ENCODE measurements at places on chromosomes 6 and 20.

GRCh38 chr6:82247505-82248272 is at the start of gene IBTK:
Gene IBTK, minus strand, starts transcription at chr6:82247744. Its CDS starts 7,258 bp downstream, at chr6:82240486.
- peak; percentile 93 for DNase-seq

GRCh38 chr6:159700970-159701369 is 7.9 kb upstream of the SOD2 start:
- DNase-seq = no peak

DNA sequence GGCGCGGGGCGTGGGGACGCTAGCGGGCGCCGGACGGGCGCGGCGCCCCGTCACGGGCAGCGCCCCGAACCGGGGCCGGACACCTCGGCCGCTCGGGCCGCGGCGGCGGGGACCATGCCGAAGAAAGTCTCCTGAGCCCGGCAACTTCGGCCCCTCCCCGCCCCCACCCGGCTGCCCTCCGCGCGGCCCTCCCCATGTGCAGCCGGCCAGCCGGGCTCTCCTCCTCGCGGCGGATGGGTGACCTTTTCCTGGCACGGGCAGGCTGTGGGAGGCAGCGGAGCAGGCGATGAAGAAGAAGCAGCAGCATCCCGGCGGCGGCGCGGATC is 278 bp downstream of the UST start:
- DNase-seq = peak; percentile 54

- DNase-seq = no peak
Measured at GRCh38 chr6:127951172-127951917, 50.5 kb upstream of the THEMIS start.

DNA sequence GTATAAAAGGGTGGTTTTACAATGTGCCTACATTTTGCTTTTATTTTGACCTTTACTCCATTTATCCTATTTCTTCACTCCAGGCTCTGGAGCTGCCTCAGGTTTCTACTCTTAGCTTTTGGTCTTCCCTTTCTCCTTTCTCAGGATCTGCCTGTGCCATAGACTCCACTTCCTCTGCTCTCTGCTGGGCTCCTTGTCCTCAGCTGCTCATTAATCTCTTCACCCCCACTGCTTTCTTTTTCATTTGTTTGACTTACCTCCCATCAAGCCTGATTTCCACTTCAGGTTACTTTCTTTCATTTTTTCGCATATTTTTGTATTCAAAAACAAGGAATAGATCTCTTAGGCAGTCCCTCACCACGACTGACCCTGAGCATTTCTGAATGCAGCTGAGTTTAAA is 106.8 kb downstream of the COL19A1 start:
- DNase-seq = no peak

DNA sequence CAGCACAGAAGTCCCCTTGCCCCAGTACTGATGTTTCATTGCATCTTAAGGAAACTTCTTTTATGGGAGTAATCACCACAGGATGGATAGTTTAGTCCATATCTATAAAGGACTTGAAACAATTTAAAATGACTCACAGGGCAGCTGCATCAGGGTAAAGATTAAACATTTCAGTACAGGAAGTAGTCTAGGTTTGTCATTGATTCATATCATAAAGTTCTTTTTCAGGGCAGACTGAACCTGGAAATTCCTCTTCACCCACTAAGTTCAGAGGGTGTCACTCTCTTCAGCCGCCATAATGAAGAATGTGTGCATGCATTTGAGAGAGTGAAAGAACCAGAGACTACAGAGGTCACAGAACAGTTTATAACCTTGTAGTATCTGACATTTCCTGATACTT is 296.3 kb upstream of the JAG1 start:
- DNase-seq = no peak

DNA sequence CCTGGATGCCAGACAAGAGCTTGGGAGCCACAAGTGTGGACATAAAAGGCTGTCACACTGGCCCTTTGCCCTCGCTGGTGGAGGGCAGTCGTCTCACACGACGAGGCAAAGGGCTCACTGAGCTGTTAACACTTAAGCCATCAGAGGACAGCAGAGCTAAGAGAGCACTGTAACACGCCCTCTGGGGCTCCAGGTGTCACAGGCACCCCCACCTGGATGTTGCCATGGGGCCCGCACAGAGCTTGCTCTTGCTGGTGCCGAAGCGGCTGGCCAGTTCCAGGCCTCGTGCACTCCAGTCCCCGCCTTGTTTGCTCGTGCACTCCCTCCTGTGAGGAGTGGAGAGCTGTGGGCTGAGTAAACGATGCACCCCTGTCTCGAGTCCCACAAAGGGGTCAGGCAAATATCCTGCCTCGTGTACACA is 37.4 kb downstream of the SLC35D3 start:
- no peak for DNase-seq

DNA sequence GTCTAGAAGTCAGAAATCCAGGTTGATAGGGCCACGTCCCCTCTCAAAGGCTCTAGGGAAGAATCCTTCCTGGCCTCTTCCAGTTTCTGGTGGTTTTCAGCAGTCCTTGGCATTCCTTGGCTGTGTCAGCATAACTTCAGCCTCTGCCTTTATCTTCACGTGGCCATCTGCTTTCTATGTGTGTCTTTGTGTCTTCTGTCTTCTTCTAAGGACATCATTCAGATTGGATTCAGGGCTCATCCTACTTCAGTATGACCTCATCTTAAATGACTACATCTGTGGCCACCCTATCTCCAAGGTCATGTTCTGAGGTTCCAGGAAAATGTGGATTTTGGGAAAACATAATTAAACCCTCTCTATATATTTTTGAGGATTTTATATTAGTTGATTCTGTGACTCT is 23.0 kb downstream of the C6orf89 start:
- DNase-seq = no peak

DNA sequence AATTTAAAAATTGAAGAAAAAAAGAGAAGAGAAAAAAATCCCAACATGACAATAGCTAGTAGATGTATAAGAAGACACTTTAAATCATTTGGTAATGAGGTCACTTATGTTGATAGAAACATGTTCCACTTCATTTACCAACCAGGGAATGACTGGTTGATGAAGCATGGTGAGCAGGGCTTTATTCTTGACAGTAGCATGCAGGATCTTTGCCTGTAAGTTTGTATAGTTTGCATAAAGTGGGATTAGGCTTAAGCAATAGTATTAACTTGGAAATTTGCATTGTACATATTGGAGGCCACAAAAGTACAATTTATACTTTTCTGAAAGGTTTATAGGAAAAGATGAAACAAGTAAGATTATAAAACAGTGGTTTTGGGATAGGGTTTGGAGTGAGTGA is 67.0 kb downstream of the NOX3 start:
- no peak for DNase-seq

GRCh38 chr6:37994223-37994622 is 174.7 kb downstream of the ZFAND3 start:
- no peak for DNase-seq

DNA sequence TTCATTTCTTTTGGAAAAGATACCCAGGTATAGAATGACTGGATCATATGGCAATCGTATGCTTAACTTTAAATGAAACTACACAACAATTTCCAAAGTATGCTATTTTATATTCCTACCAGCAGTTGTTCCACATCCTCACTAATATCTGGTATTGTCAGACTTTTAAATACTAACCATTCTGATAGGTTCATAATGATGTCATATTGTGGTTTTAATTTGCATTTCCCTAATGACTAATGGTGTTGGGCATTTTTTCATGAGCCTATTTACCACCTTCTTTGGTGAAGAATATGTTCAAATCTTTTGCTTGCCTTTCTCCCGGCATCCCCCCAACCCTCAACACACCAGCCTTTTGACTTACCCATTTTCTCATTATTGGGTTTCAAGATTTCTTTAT is 96.2 kb upstream of the HMGN3 start:
- no peak for DNase-seq

GRCh38 chr6:104589940-104590339 is 269.8 kb downstream of the HACE1 start:
- no peak for DNase-seq

GRCh38 chr6:149871182-149871581 is 7.0 kb upstream of the LRP11 start:
- DNase-seq = no peak

DNA sequence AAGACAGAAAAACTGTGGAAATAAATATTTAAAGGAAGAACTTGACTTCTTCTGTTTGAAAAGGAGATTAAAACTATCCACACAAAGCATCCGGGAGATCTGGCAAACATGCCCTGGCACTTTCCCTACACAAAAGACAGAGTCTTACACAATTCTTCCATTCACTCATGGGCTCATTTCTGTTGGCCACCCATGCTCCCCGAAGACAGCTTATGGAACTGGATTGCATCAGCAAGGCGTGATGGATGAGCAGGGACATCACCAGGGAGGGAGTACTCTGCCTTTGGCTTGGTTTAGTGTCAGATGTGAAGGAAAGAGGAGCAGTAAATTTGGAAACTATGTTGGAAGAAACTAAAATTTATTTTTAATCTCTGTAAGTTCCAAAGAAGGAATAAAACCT is 379.3 kb downstream of the CD109 start:
- DNase-seq = no peak

GRCh38 chr6:125791151-125791819 is 525 bp downstream of the NCOA7 start:
- peak; percentile 35 for DNase-seq

- DNase-seq = no peak
Measured at GRCh38 chr6:155706806-155707205, 251.2 kb upstream of the NOX3 start.

All from anterior cingulate cortex (tissue), 58 donors.